ENCODE measurements at places on chromosomes 12 and 14.

DNA sequence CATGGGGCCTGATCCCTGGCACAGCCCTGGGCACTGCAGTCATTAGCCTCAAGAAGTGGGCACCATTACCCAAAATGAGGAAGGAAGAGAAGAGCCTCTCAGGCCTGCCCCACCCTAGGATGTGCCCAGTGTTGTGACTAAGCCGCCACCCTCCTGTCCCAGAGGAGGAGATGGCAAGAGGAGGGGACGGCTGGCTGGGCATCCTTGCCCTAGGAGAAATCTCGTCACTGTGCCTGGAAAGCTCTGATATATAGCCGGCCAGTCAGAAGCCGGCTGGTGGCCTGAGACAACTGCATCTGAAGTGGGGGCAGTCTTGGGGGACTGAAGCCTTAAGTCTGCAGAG lies 115.2 kb downstream of the LGMN start:
- DNase-seq = peak; percentile 55

- DNase-seq = no peak
Measured at GRCh38 chr12:54160769-54161480, 27.9 kb downstream of the SMUG1 start.

DNA sequence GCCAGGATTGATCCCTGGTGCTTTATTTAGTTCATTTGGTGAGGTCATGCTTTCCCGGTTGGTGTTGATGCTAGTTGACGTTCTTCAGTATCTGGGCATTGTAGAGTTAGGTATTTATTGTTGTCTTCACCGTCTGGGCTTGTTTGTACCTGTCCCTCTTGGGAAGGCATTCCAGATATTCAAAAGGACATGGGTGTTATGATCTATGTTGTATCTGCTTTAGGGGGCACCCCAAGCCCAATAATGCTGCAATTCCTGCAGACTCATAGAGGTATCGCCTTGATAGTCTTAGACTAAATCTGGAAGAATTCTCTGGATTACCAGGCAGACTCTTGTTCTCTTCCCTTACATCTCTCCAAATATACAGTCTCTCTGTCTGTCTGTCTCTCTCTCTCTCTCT lies 42.1 kb downstream of the AK7 start:
- DNase-seq = no peak

DNA sequence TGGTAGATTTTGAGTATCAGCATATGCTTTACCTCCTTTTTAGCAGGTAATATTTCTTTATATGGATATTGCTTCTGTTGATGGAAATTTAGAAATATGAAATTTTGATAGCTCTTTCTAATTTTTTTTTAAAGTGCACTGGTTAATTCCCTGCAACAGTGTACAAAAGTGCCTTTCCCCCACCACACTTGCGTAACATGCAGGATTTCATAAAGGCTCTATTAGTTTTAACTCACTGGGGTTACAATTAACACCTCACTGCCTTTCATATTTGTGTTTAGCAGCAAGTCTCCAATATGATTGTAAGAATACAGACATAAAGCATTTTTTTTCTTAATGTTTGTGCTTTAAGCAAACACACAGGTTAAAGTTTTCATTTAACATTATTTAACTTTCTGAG lies 25.6 kb downstream of the MNAT1 start:
- no peak for DNase-seq

GRCh38 chr14:92409043-92409442 lies 86.1 kb downstream of the SLC24A4 start:
- no peak for DNase-seq

DNA sequence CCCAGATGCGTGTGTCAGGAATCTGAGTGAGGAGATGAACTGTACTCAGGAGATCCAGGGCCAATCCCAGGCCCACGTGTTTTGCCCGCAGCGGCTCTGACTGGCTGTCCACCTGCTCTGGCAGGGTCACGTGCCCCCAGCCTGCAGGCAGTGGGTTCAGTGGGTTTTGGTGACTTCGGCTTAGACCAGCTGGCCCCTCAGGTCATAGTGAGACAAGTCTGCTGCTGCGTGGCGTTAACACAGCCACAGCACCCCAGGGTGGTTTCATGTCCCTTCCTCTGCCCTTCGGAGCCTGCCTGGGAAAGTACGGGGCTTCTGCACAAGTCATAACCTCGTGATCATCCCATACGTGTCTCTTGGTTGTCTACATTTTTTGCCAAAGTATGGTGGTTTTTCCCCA lies 2.6 kb downstream of the FBRSL1 start:
- no peak for DNase-seq

GRCh38 chr12:61920230-61920629 lies 340.0 kb upstream of the USP15 start:
- DNase-seq = no peak

- no peak for DNase-seq
Measured at GRCh38 chr14:76329951-76330350, 46.0 kb upstream of the ESRRB start.

DNA sequence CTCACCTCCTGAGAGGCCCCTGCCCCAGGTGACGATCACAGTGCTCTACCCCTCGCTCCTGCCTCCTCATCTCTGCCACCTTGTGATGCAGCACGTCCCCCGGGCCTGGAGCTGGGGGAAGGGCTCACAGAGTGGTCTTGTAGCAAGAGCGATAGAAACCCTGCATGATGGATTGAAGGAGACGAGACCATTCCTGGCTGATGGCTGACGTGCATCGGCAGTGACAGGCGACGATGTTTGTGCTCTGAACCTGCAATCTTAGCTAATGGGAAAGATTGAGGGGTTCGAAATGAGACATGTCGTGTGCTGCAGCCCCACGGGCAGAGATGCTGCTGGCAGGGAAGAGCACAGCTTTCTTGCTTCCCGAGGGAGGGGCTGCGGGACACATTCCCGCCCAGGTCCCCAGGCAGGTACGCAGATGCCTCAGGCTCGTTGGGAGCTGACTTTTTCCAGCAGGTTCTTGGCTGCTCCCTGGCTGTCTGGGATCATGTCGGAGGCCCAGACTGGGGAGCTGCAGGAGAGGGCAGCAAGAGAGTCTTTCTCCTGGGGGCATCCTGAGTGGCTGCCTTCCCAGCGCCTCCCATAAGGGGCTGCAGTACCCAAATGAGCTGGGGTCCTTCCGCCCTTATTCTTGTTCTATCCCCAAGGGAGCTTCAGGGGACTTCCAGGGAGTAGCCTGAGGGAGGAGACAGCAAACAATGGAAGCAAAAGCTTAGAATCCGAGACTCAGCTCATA lies 38.7 kb upstream of the GPATCH2L start:
- no peak for DNase-seq

DNA sequence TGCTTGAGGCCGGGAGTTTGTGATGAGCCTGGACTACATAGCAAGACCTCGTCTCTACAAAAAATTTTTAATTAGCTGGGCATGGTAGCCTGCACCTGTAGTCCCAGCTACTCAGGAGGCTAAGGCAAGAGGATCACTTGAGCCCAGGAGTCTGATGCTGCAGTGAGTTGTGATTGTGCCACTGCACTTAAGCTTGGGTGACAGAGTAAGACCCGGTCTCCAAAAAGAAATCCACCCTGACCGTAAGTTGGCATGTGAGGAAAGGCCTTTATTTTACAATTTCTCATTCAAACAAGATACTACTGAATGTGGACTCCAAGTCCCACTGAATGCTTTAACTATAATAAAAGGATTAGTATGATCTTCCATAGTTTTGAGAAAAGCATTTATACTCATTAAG lies 27.3 kb downstream of the PSMA6 start:
- DNase-seq = no peak

- no peak for DNase-seq
Measured at GRCh38 chr12:31817120-31817519, 88.3 kb upstream of the AMN1 start.

- DNase-seq = no peak
Measured at GRCh38 chr12:77687321-77687720, 143.4 kb upstream of the NAV3 start.

DNA sequence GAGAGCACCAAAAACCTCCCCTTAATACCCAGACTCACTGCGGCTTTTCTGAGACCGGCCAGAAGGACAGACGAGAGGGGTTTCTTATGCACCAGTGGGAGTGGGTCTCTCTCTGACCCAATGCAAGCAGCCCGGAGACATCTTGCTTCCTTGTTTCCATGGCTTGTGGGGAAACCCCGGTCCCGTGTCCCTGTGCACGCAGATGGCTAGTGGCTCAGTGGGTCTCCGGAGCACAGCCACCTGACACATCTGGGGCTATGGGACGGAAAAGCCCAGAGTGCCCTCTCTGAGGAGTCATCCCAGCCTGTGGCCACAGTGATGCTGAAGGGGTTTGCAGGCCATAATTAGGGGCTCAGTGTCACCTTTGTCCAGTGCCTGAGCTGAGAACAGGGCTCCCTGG lies 197.6 kb downstream of the PHETA1 start:
- DNase-seq = no peak

DNA sequence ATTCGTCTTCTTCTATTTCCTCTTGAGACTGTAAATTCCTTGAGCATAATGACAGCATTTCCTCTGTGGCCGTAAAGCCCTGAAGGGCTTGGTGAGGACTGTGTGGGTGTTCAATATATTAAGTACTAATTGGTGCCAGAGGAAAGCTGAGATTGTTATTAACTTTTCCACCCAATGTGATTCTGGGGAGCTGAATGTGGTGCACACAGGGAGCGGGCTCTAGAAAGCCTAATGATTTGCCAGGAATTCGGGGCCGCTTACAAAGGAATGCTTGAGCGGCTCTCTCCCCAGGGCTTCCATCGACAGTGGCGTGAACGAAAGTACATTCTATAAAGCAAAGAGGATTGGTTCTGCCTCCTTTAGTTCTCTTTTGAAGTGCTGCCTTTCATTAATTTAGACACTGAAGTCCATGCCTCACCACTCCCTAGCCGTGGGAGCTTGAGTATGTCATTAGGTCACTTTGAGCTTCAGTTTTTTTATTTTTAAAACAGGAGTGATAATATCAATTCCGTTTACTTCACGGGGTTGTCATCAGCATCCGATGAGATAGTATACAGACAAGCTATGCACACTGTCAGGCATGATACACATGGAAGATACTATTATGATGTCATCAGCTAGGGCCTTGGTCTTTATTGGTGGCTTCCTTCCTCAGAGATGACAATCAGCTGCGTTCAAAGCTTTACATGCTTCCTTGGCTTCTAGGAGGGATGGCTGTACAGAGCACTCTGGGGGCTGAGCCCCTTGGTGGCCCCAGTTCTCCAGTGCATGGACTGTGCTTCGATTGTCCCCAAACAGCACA lies 11.0 kb upstream of the GSG1 start:
- DNase-seq = no peak

DNA sequence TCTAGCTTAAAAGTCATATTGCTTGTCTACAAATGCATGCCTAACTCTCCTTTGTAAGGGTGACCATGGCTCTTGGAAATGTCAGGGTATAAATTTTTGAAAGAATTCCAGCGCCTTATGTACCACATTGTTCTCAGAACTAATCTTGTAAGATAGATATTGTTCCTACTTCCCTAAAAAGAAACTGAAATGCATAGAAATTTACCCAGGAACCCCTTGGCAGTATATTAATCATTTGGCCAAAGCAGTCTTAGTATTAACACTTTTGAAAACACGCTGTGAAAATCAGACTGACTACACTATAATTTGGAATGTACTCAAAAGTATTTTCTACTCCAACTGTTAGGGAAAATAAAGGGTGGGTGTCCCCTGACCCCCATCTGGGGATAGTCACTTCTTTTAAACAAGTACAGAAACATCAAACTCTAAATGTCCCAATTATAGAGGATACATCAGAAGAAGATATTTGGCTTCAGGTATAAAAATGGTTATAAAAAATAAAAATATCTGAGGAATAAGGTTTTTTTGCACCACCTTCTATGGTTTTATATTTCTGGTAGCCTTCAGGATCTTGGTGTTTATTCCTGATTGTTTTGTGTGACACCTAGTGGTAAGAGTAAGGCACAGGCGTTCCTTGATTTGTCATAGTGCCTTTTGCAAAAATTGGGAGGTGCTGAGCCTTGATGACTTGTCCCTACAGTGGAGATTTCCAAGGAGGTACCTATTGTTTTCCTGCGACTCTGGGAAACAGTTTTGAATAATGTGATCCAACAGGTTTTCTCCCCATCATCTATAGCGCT lies 2.2 kb upstream of the NFKBIA start:
- peak; percentile 70 for DNase-seq

DNA sequence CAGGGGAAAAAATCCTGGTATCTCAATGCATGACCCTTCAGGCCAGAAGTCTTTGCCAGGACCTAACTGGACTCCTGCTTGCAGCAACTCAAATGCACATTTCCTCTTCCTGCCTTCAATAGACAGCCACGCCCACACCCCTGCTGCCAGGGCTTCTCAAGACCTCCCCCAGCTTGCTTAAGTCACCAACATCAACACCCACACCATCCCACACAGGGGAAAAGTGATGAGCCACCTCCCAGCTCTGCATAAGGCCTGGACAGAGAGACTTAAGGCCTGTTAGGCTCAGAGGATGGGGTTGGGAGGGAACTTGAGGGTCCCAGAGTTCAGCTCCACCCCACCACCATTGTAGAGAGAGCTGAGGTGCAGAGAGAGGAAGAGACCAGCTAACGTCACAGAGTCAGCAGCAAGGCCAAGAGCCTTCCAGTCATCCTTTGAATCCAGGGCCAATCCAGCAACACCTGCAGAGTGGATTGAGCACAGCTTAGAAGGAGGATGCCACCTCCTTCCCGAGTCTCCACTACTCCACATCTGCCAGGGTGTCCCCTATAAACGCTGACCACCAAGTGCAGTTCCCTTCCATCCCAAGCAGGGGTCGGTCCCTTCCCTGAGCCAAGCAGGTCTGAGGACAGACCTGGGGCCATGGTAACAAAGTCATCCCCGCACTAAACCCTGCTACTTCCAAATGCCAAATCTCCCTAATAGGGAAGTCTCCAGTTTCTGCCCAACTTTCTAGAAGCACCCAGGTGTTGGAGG lies 50.0 kb downstream of the KDM2B start:
- DNase-seq = peak; percentile 78

- no peak for DNase-seq
Measured at GRCh38 chr12:81819991-81820633, 61.0 kb upstream of the PPFIA2 start.

- DNase-seq = no peak
Measured at GRCh38 chr12:131188131-131189050, 234.7 kb downstream of the ADGRD1 start.

GRCh38 chr14:79165471-79166090 lies 995.4 kb downstream of the NRXN3 start:
- no peak for DNase-seq

All from CD4-positive, alpha-beta T cell treated with Interleukin-4 for 1 hour (primary cell).